ENCODE measurements at places on chromosomes 2 and 18. TPM values are rescaled to one million over a fixed set of nuclear protein-coding genes. Genes with fewer than 3 reads are reported as not detected.

- no peak for DNase-seq
These were observed 266.9 kb downstream of the DSC3 start for GRCh38 chr18:30775629-30776028.

DNA sequence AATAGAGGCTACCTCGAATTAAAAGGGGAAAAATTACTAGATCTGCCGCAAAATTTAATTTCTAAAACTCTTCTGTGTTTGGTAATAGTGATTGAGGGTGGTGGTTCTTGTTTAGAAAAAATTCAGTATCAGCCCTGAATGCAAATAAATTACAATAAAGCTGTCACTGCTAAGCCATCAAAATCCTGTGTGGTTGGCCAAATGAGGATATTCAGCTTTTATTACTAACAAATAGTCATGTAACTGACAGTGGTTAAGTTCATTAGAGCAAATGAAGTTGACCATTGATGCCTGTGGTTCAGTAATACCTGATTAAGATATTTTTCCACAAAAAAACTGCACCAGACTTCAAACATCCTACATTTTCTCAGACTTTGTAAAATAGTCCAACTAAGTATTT is 14.4 kb downstream of the PPP1CB start:
- no peak for DNase-seq

- DNase-seq, result no peak
These were observed 176.7 kb downstream of the NRP2 start for GRCh38 chr2:205858881-205859441.

GRCh38 chr2:28522481-28522880 is 26.6 kb downstream of the PLB1 start:
- no peak for DNase-seq

DNA sequence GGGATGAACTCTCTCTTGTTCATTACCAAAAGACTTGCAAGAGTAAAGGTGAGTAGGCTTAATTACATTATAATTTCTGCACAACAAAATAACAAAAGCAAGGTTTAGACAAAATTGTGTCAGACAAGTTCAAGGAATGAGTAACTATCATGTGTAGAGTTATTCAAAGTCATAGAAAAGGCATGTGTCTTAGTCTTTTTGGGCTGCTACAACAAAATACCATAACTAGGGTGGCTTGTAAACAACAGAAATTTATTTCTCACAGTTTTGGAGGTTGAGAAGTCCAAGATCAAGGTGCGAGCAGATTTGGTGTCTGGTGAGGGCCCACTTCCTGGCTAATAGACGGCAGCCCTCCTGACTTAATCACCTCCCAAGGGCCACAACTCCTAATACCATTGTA is 37.6 kb downstream of the IL1R2 start:
- DNase-seq, result no peak

DNA sequence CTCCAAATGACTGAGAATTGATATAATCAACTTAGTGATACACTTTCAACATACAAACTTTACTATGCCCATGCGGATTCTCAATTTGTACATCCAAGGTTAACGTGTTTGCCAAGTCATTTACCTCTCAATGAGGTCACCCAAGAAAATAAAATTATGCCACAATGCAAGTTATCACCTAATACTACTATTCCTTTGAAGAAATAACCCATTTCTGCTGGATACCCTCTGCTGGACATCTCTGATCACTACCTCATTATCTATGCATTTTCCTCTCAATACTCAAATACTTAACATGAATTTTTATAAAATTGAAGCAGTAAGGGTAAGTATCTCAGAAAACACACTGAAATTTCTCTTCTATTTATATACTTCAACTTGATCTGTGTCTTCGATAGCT is 12.7 kb downstream of the HNRNPLL start:
- no peak for DNase-seq

DNA sequence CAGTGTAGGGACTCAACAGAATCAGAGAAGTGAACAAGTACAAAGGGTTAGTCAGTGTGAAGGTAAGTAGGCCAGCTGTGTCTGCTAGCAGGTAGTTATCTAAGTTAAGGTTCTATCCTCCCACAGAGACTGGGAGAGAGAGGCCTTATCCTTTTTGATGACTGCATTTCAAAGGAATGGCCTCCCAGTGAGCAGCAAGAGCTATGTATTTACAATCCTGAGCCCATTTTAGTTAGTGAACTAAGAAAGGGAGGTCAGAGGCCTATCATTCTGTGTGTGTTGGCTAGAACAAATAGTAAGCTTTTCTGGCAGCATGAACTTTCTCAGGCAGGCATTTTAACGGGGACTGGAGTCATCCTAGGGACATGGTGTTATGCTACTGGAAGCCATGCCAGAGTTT is 182.9 kb downstream of the VWC2L start:
- DNase-seq, result peak; percentile 53

- no peak for DNase-seq
These were observed 24.9 kb upstream of the PDCL3 start for GRCh38 chr2:100537918-100538317.

GRCh38 chr2:240135706-240136012 is 446 bp downstream of the COPS9 start:
- no peak for DNase-seq

The UPP2 gene
- total RNA-seq, result not detected

The ADGRF3 gene
- total RNA-seq, result 0.40 TPM

The FLACC1 gene
- total RNA-seq, result 0.35 TPM
